ENCODE measurements at places on chromosomes 12 and 14.

GRCh38 chr12:32661706-32662105, 17.4 kb upstream of the DNM1L start:
- DNase-seq: no peak

DNA sequence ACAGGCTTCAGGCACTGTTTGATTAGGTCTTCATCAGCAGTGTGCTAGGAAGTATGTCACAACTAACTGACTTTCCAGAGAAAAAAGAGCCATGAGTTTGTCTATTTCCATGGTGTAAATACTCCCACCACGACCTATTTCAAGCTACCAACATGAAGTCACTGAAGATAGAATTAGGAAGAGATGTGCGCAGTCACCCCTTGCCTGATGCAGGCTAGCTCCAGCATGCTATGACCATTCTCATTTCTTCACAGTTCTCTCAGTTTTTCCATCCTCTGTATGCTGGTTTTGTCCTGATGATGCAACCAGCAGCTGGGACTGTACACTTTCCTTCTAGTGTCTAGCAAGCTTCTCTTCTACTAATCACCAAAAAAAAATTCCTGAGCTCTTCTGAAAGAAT, 191.6 kb upstream of the NUDT4 start:
- DNase-seq: no peak

GRCh38 chr12:9701380-9702154, 31.3 kb downstream of the CLECL1 start:
- DNase-seq: peak; percentile 16

DNA sequence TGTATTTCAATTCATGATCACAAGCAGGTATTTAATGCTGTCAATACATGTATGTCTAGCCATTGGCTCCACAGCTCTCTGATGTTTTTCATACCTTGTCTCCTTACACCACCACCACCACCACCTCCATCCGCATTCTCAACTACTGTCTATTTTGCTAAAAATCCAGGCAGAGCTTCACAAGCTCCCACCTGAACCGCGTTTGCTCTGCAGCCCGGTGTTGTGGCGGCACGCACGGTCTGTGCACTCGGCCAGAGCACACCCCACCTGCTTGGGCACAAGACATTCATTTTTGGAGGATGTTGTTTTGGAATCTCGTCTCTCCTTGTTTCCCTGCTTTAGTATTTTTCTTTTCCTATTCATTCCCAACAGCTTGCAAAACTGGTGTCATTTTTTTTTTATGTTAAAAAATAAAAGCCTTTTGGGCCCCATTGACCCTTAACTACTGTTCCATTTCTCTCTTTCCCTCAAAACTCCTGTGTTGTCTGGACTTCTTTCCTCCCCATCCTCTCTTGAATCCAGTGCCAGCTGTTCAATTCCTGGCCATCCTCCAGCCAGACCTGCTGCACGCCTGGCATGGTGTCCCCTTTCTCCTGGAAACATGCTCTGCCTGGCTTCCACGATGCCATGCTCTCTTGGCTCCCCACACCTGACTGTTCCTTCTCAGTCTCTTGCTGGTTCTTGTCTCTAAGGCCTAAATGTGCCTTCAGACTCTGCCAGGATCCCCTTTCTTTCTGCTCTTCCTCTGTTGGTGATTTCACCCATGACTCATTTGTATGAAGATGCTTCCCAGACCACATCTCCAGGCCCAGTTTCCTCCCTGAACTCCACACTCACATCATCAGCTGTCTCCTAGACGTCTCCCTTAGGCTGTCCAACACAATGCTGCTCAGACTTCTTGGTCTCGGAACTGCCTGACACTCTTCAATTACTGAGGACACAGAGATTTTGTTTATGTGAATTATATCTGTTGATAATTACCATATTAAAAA, 37.9 kb downstream of the PIWIL1 start:
- DNase-seq: no peak

DNA sequence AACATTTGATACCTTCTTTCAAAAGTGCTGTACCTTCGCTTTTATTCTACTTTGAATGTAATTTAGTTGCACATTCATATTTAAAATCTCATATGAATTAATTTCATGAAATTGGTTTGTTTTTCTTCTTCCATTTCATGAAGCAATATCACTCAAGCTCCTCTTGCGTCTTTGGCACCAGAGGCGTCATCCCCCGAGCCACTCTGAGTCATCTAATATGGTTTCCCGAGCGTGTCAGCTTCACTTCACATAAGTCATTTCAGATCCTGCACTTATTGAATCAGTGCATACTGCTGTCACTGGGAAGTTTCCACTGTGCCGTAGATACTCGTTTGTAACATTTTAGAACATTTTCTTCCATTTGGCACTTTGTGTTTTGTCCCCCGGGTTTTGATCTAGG, 105.6 kb downstream of the SLC25A47 start:
- DNase-seq: no peak

GRCh38 chr14:78674820-78675219, 504.6 kb downstream of the NRXN3 start:
- no peak for DNase-seq

DNA sequence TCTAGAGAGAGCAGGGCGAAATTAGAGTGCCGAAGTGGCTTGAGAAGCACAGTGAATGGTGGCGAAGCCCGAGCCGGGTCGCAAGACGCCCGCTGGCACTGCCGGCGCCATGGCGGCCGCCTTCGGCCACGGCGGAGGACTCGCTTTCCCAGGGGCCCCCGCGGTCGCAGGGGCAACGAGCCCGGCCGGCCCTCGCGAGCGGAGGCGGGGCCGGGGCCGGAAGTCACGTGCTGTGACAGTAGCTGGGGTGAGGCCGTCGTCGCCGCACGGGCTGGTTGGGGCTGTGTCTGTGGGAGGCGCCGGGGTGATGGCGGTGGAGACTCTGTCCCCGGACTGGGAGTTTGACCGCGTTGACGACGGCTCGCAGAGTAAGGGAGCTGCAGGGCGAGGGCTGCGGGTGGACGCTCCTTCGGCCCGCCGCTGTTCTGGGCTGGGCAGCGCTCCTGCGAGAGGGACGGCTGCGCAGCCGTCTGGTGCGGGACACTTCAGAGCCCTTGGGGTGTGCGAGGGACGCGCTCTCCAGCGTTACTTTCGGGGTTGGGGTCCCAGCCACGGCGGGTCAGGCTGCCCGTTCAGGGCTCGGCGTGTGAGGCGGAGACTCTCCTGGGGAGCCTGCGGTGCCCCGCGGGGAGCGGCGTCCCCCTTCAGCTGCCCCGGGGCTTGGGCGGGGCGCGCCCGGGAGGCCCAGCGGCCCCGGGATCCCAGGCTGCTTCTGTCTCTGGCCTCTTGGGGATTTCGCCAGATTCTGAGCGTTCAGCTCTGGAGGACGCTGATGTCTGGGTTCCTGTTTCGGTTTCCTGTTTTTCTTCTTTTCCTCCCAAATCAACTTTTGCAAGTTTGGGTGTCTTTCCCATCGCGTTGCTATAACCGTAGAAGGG, at the start of gene WASHC4:
Gene WASHC4 (plus strand): TSS at position 238 of the 878 bp plus-strand sequence. CDS start 70 bp downstream, at position 308.
- peak; percentile 94 for DNase-seq

- no peak for DNase-seq
These were observed 115.0 kb downstream of the TPH2 start for GRCh38 chr12:72053604-72054003.

- DNase-seq: peak; percentile 8
These were observed 181.3 kb upstream of the FKBP4 start for GRCh38 chr12:2613326-2614073.

DNA sequence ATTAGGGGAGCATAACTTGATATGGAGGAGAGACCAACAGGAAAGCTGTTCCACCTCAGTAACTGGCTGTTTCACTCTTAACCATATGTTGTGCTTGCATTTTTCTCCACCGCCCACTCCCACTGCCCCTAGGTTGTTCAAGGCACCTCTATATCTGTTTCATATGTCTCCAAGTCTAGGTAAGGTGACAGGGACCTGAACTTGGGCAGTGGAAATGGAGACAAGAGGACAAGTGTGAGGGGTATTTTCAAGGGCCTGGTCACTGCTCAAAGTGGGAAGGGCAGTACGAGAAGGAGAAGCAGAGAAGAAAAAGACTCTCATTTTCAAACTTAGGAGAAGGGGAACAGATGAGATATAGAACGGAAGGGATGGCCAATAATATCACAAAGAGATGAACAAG, 3.1 kb downstream of the SLC38A1 start:
- DNase-seq: no peak

GRCh38 chr12:90741611-90742010, 213.4 kb downstream of the CCER1 start:
- no peak for DNase-seq

GRCh38 chr14:68974759-68975347, 4.2 kb downstream of the ACTN1 start:
- no peak for DNase-seq

GRCh38 chr12:51520576-51521325, 70.3 kb upstream of the SCN8A start:
- no peak for DNase-seq

- DNase-seq: no peak
These were observed 16.5 kb upstream of the YY1 start for GRCh38 chr14:100222224-100223093.

- DNase-seq: no peak
These were observed 113.5 kb downstream of the MIPOL1 start for GRCh38 chr14:37311252-37311651.

GRCh38 chr12:52234223-52234810, 1.3 kb downstream of the KRT7 start:
- no peak for DNase-seq

DNA sequence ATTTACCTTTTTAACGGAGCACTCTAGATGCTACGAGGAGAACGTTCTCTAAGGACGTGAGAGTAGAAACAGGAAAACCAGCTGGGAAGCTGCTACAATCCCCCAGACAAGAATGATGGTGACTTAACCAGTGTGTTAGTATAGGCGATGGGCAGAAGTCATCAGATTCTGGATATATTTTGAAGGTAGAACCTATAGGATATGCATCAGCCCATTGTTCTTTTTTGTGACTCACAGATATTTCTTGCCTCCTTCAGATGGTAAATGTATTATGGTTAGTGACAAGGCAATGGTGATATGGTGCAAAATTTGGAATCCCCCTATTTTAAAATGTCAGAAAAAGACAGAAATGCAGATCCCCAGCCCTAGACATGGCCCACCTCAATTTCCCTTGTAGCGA, 258.2 kb downstream of the PHLDA1 start:
- no peak for DNase-seq

DNA sequence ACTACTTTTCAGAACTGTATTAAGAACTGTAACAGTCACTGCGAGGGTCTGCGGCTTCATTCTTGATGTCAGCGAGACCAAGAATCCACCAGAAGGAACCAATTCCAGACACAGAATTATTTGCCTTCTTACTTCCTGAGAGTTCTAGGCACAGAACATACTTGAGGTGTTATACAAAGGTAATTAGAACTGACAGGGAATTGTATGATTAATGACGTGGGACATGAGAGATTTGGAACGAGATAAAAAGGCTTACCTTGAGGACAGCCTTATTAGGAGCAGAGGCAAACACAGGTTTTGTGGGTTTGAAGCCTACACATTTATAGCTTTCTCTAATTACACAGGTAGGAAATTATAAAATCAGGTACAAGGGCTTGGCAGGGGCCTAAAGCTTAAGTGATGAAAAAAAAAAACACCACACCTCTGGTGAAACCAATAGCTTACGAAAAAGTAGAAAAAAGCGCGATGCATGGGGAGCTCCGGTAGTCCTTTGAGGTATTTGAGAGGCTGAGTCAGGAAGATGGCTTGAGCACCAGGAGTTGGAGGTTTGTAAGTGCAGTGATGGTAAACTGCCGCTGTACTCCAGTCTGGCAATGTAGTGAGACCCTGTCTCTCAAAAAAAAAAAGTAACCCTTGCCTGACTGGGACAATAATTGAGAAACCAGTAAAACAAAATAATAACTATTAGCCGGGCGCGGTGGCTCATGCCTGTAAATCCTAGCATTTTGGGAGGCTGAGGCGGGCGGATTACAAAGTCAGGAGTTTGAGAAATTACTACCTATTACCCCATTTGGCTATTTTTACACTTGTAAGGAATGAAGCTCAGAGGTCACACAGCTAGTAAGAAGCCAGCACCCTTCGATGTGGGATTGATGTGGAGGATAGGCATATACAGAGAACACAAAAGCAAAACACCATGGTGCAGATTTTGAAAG, 795 bp upstream of the ACOT2 start:
- DNase-seq: no peak

DNA sequence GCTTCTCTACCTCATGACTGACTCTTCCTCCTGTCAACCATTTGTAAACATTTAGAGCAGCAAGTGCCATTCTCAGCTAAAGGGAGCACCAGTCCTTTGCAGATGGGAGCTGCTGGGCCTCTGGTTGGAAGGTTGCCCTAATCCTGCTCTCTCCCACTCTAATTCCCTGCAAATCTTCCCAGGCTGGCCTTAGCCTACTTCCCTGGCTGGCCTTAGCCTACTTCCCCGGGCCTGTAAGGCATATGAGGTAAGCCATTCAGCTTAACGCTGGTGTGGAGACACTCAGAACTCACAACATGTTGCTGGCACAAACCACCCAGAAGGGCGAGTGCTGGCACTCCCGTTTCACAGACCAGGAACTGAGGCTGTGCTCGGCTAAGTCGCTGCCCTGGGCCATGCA, 69.0 kb downstream of the CPSF2 start:
- no peak for DNase-seq

DNA sequence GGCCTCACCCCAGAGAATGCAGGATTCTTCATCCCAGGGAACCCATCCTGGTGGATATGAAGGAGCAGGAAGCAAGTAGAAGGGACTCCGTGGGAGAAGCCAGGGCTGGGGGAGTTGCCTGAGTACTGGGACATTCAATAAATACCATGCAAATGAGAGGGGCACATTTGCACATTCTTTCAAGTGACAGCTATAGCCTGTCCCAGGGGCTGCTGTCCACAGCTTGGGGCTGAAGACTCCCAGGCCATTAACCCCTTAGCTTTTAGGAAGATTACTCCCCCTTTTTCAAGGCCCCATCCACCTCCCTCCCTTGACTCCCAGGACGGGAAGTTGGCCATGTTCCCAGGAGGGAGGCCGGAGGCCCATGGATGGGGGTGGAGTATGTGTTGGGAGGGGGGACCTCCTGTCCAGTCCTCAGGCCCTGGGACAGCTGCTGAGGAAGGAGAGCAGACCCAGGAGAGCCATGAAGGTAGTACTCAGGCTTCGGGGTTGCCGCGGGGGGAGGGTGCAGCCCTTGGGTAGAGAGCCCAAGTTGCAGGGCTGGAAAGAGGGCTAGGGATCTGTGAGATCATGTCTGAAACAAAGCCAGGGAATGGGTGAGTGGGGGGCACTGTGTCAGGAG, 974 bp upstream of the TNS2 start:
- DNase-seq: no peak

- DNase-seq: no peak
These were observed 10.3 kb upstream of the ZNF84 start for GRCh38 chr12:133026996-133027395.

GRCh38 chr14:99806836-99807235, 13.6 kb downstream of the EML1 start:
- no peak for DNase-seq
